ENCODE measurements at places on chromosomes 13 and 19.

DNA sequence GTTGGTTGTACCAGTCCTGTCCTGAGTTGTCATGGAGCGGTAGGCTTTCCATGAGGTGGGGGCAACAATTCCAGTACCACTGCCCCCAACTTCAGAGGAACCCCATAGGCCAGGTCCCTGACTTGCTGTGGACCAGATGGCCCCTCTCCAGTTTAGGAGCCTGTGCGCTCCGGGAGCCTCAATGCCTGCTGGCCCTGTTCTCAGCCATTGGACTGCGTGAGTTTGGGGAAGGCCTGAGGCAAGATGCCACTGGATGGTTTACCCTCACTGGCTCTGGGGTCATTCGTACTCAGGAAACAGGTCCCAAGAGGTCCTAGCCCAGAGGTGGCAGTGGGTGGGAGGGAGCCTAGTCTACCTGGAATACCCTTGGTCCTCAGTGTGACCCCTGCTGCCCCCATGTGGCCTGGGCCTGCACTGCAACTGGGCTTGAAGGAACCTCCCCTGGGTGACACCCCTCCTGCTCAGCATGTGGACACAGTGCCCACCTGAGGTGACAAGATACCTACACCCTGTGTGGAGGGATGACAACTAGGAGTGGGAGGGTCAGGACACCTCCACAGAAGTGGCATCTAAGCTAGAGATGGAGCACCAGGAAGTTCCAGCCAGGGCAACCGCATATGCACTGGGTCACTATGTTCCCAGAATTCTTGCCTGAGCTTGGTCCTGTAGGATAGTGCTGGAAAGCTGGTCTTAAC is 6.0 kb upstream of the PRR19 start:
- no peak for DNase-seq

DNA sequence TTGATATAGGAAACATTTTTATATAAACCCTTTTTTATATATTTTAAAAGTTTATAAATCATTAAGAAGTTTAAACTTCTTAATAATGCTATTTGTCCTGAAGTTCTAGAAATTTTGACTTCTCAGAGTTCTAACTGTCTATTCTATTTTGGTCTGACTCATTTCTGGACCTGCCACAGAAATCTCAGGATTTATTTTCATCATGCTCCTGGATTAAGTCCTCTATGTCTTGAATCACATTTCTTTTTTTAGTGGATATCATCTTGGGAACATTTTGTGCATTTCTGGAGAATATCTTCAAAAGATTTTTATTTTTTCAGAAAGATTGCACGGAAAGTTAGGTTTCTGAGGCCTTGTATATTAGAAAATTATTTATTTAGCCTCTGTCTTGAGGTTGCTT is 289.1 kb downstream of the NDFIP2 start:
- no peak for DNase-seq

- DNase-seq: no peak
Measured at GRCh38 chr13:40792284-40793051, 3.1 kb downstream of the SLC25A15 start.

GRCh38 chr19:31589109-31589508 is 239.9 kb upstream of the TSHZ3 start:
- no peak for DNase-seq

DNA sequence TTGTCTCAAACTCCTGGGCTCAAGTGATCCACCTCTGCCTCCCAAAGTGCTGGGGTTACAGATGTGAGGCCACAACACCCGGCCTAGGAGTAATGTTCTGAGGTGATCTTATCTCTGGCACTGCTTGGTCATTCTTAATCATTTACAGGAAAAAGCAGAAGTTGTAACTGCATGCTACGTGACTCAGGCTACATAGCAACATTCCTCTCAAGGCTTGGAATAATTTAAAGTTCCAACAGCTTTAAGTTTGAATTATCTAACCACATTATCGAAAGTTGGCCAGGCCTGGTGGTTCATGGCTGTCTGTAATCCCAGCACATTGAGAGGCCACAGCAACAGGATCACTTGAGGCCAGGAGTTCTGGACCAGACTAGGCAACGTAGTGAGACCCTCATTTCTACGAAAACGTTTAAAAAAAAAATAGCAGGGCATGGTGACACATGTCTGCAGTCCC is 3.9 kb upstream of the B9D2 start:
- no peak for DNase-seq

- no peak for DNase-seq
Measured at GRCh38 chr19:798415-799075, 1.3 kb downstream of the PTBP1 start.

DNA sequence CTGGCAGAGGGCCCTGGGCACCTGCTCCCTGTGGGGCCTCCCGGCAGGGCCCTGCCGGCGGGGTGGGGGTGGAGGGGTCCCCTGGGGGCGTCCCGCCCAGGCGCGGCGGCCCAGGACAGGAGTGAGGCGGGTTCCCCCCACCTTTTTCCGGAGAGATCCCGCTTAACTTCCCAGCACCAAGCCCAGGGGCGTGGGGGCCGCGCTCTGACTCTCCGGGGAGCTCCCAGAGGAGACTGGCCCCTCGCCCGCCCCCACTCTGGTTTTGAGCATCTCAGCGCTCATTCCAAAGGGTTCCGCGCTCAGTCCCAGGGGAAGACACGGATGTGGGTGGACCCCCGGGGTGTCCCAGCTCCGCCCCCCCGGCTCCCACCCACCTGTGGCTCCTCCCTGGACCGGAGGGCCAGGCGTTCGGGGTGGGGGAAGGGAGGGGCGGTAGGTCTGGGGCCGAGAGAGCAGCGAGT is 476 bp downstream of the C2CD4C start:
- no peak for DNase-seq
